LNCaP clone FGC (cell line): ENCODE measurements at places on chromosomes 5 and 9.

DNA sequence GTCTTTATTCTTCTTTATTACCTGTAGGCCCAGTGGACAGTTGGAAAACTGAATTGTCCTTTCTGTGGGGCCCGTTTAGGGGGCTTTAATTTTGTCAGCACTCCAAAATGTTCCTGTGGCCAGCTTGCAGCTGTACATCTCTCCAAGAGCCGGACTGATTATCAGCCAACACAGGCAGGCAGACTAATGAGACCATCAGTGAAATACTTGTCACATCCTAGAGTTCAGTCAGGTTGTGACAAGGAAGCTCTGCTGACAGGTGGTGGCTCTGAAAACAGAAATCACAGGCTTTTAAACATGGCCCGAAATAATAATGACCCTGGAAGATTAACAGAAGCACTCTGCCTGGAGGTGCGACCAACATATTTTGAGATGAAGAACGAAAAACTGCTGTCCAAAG lies 47.9 kb downstream of the RNF180 start:
- no peak for DNase-seq

DNA sequence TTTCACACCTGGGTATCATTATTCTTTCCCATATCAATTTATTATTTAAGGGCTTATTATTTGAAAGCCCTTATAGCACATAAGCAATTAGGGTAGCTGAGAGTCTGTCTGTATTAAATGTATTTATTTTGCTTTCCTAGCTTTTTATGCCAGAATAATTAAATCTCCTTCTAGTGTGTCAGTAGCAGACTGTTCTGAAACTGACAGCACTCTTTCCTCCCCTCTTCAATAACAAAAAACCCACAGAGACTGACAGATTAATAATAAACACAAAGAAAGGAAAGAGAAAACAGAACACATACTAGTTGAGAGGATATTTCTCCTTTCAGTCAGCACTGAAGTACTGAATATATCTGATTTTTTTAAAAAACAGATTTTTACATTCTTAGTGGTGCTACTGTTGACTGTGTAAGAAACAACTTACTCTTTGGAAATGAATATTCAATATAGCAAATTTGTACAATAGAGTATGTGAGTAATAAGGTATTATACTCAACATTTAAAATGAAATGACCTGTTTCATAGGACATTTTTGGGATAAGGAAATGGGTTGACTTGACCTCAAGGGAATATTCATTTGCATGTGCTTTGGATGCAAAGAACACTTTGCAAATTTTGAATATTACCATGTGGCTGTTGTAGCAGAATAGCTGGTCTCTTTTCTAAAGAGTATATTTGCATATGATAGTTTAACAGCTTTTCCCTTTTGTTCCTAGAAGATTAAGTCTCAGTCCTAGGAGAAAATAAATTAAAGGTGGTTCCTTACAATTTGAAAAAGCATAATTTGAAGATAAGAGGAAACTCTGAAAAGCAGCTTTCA lies 208.3 kb downstream of the SPATA31D1 start:
- no peak for DNase-seq

DNA sequence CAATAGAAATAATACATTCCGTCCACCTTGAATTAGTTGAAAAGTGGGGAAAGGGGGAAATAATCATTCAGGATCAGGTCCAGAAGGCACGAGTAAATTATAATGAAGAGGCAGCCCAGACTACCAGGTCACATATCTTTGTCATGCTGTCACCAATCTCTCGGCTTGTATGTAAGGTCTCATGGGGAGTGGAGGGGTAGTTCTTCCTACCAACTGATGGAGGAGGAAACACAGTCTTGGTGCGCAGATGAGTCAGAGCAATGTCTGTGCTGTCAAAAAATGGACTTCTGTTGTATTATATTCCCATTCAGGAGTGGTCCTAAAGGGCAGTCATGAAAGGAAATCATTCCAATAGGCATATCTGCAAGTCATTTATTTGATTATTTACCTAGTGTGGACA lies 164.2 kb upstream of the PTGER4 start:
- no peak for DNase-seq

DNA sequence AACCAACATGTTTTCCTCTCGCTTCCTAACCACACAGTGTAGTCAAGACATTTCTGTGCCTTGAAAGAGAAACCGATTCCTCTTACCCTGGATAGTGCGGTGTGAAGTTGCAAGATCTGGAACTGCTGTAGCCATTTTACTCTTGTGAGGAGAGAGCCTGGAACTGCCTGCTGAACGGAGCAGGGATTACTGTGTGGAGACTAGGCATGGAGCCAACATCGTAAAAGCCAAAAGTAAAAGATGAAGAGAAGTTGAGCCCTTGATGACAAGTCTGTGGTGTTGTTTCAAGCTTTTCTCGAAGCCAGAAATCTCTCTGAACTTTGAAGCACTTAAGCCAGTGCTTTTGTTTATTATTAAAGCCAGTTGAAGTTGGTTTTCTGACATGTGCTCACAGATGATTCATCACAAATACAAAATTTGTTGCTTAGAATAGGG lies 110.1 kb upstream of the GRIN3A start:
- peak; percentile 6 for DNase-seq

- no peak for DNase-seq
These were observed 31.2 kb upstream of the EXOC3 start for GRCh38 chr5:411728-412127.

DNA sequence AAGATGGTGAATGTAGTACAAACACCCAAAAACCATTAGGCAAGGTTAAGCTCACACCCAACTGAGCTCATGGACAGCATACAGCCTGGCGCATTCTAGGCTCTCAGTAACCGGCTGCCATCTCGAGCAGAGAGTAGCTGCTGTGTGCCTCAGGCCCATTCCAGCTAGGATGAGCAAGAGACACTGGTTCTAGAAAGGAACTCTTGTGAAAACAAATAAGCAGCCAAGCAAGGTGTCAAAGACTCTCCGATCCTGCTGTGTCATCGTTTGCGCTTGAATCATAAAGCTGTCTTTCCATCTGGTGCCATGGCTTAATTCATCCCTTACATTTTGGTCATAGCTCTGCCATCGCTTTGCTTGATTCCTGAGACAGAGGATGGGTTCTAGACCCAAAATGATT lies 135.4 kb upstream of the MSX2 start:
- no peak for DNase-seq

DNA sequence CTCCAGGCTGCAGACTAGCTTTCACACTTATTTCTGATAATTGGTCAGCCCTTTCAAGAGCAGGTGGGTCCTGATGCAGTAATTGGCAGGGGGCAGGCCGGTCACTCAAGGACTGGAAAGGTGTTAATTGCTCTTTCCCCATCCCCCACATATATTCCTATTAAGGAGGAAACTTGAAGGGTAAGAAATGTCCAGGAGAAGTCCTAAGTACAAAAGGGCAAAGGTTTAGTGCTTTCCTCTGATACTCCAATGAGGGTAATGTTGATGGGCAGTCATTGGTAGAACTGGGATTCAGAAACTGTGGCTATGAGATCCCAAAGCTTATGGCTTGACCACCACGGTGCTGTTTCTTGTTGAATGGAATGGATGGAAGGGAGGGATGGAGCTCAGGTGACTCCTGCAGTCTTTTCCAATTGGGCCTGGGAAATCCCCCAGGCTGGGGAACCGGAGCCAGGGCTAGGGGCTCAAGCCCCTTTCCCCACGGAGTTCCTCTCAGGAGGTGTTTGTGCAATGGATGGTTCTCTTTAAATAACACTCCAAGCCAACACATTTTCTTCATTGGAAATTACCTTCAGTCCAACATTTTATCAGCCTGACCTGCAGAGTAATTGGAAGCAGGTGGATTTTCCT lies 103.2 kb upstream of the ALDH1B1 start:
- no peak for DNase-seq

- no peak for DNase-seq
These were observed 12.2 kb upstream of the ALDH1B1 start for GRCh38 chr9:38380230-38380871.

DNA sequence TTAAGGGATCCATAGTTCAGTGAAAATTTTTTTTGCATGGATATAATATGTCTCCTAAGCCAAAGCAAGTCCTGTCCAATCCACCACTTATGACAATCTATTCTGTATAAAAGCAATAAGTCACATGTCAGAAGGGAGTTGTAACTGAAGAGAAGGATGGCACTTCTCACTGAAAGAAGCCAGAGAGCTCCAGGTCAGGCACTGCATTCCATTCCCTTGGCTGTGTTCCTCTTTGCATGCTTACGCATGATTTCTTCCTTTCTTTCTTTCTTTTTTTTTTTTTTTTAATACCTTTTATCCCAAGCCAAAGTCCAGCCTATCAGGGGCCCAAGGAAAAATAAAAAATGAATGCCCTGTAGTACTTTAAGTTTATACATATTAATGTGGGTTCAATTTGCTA lies 39.8 kb downstream of the MAMDC2 start:
- no peak for DNase-seq

- DNase-seq = no peak
These were observed 648.0 kb downstream of the IRX1 start for GRCh38 chr5:4243479-4244264.

DNA sequence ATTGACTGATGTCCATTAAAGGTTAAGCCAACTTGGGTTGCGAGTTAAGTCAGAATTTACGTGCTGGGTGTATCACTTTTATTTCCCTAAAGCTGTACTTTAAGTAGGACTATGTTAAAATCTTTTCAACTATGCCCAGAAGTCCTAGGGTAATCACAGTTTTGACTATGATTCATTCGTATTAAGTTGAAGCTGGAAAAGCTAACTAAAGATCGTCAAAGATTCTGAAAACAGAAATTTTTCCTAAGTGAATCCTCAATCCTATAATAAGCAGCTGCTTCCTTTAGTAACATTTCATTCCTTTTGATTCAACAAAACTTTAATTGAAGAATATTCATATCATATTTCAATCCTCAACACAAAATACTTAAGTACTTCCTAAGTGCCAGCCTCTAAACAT lies 460.4 kb downstream of the ACTL7B start:
- DNase-seq = no peak

DNA sequence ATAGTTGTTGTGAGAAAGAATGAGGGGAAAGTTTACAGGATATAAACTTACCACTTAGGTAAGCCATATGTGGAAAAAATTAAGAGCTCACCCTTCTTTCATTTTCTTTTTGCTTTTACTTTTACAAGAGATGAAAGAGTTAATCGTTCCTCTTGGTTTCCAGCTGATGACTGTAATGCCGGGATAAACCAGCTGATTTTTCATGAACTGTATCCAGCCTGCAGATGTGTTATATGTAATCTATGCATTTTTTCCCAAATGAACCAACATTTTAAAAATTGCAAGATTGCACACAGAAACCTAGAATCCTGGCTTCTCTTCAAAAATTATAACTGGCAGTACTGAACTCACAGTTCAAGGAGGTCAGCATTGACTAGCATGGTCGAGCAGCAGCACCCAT lies 185.9 kb downstream of the GRIA1 start:
- no peak for DNase-seq

DNA sequence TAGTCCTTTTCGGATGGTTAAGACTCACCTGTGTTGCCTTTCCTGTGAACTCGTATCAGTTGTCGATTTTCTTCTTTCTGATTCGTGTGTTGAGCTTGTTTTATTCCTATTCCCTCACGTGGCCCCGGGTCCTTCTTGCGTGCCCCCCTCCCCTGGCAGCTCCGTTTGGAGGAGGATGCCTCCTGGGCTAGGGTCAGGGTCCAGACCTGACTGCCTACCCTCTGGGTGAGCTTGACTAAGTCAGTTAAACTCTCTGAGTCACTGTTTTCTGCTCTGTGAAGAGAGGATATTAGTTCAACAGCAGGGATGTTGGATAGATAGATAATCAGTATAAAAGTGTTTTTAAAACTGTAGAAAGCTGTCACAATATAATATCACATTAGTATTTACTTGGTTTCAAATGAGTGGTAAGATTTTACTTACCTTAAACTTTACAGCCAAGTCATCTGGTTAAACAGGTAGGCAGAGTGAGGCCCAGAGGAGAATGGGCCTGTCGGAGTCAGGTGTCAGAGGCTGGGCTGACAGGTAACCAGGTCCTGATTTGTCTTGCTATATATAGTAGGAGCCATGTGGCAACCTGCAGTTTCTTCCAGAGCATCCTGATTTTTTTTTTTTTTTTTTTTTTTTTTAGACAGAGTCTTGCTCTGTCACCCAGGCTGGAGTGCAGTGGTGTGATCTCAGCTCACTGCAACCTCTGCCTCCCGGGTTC lies 24.2 kb downstream of the PPARGC1B start:
- no peak for DNase-seq

GRCh38 chr5:160846642-160847041 lies 5.4 kb downstream of the ATP10B start:
- no peak for DNase-seq

GRCh38 chr5:133785182-133785581 lies 172.8 kb upstream of the FSTL4 start:
- DNase-seq = no peak

GRCh38 chr5:13214182-13214581 lies 730.3 kb downstream of the DNAH5 start:
- DNase-seq = no peak

- no peak for DNase-seq
These were observed 14.4 kb upstream of the AMACR start for GRCh38 chr5:34022121-34022705.

DNA sequence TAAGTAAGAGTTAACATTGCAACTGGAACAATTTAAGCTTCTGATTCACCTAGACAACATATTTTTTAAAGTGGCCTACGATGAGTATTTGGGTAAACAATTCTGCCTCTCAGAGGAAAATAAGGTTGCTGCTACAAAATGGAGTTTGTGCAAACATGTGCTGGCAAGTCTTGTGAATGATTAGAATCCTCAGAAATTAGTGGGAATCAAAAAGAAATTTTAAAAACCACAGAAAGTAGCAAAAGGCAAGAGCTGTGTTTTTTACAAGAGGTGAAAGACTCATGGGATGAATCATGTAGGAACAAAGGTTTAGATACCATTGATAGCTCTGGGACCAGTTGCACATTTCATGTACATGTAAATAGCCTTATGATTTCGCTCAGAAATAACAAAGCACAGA lies 561.6 kb downstream of the TAF11L14 start:
- no peak for DNase-seq

DNA sequence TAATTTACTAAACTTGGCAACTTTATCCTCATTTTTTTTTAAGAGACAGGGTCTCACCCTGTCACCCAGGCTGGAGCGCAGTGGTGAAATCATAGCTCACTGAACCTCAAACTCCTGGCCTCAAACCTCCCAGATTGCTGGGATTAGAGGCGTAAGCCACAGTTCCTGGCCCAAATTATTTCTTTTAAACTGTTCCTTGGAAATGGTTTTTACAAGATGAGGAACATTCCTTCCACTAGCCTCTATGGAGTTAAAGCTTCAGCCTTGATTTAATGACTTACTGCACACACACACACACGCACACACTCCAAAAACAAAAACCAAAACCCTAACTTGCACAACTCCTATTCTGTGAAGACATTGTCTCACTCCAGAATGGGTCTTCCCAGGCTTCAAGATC lies 77.2 kb upstream of the TARS1 start:
- DNase-seq = no peak
